ENCODE measurements at places on chromosomes 2 and 18.

DNA sequence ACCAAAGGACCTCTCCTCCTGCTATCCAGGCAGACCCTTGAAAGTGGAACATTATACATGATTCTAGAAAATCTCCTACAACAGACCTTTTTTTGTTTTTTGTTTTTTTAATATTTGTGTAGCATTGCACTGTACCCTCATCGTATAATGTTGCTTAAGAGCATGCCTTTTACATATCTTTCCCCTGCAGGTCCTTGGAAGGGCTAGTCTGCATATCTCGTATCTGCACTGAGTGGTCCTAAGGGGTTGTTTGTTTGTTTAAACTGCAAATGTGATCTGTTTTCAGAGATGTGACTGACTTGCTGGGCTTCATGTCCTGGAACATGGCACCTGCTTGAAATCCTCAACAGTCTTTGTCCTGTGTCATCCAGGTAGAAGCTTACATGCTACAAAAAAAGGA, 204.1 kb downstream of the FAM210A start:
- no peak for DNase-seq

DNA sequence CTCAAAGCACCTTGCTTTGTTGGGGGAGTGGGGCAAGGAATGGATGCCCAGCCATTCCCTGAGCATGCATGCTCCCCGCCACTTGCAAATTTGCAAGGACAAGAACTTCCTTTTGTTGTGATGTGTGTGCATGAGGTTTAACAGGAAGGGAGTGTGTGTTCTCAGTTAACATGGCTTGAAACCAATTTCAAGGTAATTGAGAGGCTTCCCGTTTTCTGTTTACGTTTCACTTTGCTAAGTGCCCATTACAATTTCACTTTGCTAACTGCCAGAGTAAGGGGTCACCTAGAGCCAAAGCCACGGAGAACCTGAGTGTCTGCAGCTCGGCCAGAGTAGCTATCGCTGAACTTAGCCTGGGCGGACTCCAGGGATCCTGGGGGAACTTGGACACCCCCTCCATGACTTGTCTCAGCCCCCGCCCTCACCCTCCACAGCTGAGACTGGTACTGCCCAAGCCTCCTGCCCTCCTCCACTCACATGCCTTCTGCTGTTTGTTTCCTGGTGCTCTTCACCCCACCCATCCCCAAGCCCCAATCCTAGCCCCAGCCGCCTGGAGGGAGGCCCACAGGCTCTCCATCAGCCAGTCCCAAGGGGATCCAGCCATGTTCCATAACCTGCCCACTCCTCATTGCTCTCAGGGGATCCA, 53.6 kb upstream of the LAPTM4A start:
- peak; percentile 9 for DNase-seq

DNA sequence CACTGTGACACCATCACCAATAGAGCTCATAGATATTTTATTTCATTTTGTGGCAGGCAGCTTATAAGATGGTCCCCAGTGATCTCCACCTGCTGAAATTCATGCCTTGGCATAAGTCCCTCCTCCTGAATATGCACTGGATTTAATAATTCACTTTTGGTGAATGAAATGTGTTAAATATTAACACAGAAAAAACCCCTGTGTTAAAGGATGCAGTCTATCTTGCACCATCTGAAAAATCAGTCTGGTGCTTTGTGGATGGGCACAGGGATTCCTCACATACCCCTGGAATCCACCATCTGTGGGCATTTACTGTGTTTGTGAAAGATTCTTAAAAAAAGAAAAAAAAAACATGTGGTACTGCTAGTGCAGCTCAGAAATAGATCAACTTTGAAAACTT, 26.1 kb upstream of the WIPF1 start:
- DNase-seq, result no peak

DNA sequence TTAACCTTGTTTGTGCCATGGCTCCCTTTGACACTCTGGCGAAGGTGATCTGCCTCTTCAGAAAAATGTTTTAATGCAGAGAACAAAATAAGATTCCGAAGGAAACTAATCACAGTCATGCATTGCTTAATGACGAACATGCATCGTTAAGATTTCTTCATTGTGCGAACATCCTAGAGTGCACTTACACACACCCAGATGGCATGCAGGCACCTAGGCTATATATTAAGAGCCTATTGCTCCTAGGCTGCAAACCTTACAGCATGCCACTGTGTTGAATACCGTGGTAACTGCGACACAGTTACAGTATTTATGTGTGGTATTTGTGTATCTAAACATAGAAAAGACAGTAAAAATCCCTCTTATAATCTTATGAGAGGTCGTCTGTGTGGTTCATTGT, 8.3 kb downstream of the ASAP2 start:
- DNase-seq, result no peak

DNA sequence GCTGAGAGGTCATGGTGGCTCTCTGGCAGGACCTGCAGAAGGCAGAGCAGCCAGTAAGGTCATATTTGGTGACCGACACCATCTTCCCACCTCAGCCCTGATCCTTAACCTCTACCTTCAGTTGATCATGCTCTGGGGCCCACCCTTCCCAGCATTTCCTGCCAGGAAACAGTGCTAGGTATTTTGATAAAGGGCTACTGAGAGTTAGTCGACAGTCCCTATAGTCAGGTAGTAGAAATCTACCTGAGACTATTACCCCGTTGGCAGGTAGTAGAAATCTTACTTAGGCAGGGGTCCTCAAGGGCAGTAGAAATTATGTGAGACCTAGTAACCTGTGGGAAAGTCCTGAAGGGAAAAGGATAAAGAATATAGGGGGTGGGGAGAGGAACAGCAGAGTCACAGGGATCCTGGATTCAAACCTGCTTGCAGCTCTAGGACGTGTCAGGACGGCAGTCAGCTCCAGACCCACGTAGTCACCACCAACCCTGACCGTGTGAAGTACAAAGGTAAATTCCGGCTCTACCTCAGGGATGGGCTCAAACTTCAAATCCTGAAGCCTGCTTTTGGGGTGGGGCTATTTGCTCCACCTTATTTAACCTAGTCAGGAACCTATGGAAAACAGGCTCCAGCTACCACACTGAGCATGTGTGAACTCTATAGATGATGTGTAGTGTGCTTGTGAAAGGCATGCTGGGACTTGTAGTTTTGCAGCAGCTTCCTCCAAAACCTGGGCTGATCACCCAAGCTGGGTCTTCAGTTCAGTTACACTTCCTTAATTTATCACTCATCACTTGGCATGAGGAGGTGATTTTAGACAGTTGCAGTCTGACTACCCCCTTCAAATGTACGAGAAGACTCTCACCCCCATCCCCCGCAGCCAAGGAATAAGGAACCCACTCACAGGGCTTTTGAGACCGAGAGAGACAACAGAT, at the start of gene DQX1:
DQX1 (minus strand) TSS at position 515 of the 932 bp plus-strand sequence; CDS start at position 13, 502 bp downstream.
- no peak for DNase-seq

DNA sequence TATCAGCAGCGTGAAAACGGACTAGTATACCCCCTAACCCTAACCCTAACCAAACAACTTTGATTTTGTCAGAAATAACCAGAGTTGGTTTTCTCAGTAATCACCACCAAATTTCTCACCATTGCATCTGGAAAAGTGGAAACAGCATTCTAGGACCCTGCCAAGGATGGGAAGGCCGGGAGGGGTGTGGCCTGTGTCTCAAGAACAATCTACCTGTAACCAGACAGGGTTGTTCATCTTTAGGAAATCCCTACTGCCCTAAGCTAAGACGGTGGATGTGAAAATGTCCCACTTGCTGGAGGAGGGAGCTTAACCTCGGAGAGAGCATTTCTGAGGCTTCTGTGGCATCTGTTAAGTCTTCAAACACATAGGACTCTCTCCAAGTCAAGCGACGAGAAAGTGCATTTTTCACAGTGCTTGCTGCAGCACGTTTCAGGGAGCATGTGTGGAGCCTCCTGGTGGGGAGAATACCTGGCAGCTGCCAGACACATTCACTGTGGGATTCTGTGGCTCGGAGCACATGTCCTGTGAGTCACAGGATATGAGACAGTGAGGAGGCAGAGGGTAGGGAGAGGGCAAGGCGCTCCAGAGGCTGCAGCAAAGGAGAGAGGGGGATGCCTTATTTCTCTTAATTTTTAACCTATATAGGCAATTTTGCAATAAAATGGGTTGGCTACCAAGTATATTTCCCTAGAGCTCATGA, 207.5 kb downstream of the SPP2 start:
- DNase-seq, result peak; percentile 44

- no peak for DNase-seq
These were observed 10.2 kb downstream of the TMEM247 start for GRCh38 chr2:46489423-46490174.

DNA sequence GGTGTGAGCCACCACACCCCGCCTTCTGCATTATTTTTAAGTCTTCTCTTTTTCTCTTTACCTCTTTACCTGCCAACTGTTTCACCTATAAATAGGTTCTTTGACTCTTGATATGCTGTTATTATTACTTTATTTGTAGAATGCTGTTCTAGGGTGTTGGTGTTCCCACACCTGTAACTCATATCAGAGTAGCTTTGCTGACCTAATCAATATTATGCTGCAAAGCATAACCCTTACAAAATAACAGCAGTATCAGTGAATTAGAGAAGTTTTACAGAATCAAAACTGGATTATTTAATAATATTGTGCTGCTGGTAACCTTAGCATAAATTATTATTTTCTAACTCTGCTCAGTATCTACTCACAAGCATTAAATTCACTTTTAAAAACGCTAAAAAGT, 161.5 kb downstream of the FIGN start:
- DNase-seq, result no peak

DNA sequence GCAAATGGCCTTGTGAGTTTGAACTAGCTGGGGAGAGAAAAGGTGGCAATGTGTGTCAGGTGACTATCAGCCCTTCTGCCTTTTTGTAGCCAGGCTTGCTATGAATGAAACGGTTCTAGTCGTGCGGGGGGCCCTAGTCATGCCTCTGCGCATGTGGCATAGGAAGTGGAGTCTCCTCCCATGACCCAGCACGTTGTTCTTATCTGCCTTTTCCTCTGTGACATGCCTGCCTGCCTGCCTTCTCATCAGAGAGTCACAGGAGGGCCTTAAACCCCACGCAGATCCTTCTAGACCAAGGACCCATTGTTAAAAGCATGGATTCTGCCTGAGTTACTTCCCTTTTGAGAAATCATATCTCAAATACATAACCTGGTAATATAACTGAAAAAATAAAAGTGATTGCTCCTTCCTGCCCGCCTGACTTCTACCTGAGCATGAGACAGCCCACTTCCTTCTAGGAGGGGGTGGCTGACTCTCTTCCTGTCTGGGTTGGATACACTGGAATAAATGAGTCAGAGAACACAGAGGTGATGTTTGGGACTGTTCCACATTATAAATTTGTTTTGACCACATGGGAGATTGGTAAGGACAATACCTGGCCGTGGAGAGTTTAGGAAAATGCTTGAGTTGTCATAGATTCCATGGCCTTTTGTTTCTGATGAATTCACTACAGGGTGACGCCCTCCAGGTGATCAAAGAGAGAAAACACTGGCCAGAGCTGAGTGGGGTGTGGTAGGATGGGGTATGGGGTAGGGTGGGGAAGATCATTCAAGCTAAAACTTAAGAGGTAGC, 49.8 kb downstream of the FBLN7 start:
- no peak for DNase-seq

GRCh38 chr2:67164771-67165522, 232.2 kb upstream of the ETAA1 start:
- DNase-seq, result peak; percentile 27

GRCh38 chr18:43876748-43877147, 599.5 kb upstream of the SYT4 start:
- no peak for DNase-seq

- no peak for DNase-seq
These were observed 17.7 kb downstream of the ROCK2 start for GRCh38 chr2:11326677-11327211.

- DNase-seq, result no peak
These were observed 140.1 kb downstream of the NR4A2 start for GRCh38 chr2:156192468-156192867.

DNA sequence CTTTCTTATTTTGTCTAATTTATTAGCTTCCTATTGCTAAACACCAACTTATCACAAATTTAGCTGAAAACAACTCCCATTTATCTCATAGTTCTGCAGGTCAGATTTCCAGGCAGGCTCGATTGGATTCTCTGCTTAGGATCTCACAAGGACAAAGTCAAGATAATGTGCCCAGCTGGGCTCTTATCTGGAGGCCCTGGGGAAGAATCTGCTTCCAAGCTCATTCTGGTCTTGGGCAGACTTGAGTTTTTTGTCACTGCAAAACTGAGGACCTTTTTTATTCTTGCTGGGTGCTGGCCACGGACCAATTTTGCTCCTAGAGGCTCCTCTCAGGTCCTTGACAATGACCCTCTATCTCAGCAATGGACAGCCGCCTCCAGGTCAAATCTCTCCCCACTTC, 215.5 kb downstream of the TRIB2 start:
- DNase-seq, result no peak

DNA sequence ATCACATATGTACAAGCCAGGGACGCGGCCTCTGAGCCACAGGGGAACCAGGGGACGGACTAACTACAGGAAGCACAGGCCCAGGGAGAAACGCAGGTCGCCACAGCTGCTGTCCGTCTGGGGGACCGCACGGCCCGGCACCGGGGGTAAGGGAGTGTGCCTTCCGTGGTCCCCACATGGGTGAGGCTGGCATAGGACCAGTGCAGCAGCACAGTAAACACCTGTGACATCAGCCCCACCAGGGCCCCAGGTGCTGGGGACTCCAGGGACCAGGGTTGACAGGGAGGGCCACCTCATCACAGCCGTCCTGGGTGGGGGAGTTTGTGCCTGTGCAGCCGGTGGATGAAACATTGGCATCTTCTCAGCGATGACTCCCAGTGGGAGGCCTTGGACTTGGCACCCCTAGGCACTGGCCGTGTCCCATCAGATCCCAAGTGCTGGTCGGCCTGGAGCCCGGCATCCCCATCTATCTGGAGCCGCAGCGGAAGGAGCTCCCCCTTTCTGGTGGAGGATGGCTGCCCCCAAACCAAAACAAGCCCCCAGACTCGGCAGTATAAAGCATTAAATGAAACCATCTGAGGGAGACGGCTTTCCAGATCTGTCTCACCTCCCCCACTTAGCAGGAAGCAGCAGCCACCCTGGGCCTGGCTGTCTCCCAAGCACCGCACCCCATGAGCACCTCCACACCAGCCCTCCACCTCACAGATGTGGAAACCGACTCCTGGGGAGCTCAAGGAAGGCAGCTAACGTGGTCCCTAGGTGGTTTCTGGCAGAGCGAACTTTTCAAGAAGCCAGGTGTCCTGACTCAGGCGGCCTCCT, 22.5 kb downstream of the AQP12A start:
- peak; percentile 58 for DNase-seq

DNA sequence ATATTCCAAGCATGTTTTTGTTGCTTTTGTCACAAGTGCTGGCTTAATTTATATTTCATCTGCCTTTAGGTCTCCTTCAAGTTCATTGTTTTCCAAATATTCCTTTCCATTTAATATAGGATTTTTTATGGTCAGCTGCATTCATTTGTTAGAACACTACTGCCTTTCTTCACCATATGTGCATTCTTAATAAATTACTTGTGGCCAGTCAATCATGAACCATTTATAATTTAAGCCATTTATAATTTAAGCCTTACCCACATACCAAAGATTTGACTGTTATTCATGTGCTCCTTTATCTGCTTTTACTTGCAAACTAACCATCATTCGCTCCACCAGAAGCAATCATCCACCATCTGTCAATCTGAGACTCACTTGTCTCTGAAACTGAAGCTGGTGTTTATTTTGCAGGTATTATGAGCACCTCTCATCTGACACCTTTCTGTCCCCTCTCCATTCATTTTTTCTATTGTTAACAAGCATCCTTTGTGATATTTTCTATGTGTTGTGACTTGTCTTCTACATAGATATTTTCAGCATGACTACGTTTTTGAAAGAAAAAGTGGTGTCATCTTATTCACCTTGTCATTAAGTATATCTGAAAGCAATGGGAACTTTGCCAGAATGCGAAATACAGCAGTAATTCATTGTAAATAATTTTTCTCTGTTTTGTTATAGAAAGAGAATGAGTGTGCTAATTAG, 786.8 kb downstream of the KCNJ3 start:
- DNase-seq, result no peak

GRCh38 chr18:12908706-12909105, 24.7 kb upstream of the PTPN2 start:
- no peak for DNase-seq
